ENCODE measurements at places on chromosomes 3 and 15. TPM values are rescaled to one million over a fixed set of nuclear protein-coding genes. Genes with fewer than 3 reads are reported as not detected.

- DNase-seq: no peak
Observed at GRCh38 chr15:59553879-59554735, 57.5 kb upstream of the GCNT3 start.

GRCh38 chr3:131007782-131008181, 18.8 kb downstream of the ASTE1 start:
- DNase-seq: no peak

DNA sequence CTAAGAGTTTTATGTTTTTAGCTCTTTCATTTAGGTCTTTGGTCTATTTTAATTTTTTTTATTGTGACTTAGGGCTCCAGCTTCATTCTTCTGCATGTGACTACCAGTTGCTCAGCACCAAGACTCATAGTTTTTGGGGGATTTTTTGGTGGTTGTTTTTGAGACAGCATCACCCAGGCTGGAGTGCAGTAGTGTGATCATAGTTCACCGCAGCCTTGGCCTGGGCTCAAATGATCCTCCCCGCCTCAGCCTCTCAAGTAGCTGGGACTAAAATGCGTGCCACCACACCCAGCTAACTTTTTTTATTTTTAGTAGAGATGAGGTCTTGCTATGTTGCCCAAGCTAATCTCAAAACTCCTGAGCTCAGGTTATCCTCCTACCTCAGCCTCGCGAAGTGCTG, 19.4 kb downstream of the CDV3 start:
- DNase-seq: no peak

DNA sequence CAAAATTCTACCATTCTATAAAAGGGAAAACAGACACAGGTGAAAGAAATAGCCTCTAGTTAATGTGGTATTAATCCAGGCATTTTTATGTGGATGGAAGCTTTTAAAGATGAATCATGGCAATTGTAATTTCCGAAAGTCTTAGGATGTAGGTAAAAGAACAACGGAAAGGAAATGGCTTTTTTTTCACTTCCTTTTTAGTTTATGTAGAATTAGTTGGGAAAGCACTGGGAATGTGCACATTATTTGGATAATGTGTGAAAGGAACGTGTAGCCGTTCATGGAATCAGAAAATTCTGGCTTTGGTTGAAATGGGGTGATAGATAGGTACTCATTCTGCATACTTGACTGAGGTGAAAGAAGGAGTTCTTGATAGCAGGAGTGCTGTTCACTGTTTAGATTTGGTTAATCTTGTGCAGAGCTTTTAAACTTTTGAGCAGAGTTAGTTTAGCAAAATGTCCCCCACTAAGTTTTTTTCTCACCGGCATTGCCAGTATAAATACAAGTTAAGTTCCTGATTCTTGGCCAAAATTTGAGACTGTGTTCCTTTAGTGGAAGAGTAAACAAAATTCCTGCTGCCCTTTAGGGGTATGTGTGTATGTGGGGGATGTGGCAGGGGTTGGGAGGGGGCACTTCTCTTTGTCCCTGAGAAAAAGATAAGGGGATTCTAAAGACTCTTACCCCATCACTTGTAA, 20.2 kb upstream of the UTS2B start:
- DNase-seq: no peak

DNA sequence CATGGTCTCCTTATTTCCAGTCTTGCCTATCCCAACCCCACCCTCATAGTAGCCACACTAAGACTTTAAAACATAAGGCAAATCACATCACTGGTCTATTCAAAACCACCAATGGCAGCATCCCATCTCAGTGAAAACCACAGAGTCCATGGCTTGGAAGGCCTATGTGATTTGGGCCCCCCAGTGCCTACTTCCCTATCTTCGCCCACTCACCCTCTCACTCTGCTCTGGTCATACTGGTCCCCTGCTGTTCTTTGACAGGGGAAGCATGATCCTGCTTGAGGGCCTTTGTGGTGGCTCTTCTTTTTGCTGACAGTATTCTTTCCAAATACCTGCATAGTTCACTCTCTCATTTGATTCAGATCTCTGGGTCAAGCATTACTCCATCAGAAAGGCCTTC, 3.3 kb downstream of the GTF2A2 start:
- DNase-seq: no peak

GRCh38 chr3:48715174-48715800, 1.7 kb downstream of the IP6K2 start:
- peak; percentile 17 for DNase-seq

GRCh38 chr3:45579251-45579650, 15.3 kb upstream of the LIMD1 start:
- no peak for DNase-seq

DNA sequence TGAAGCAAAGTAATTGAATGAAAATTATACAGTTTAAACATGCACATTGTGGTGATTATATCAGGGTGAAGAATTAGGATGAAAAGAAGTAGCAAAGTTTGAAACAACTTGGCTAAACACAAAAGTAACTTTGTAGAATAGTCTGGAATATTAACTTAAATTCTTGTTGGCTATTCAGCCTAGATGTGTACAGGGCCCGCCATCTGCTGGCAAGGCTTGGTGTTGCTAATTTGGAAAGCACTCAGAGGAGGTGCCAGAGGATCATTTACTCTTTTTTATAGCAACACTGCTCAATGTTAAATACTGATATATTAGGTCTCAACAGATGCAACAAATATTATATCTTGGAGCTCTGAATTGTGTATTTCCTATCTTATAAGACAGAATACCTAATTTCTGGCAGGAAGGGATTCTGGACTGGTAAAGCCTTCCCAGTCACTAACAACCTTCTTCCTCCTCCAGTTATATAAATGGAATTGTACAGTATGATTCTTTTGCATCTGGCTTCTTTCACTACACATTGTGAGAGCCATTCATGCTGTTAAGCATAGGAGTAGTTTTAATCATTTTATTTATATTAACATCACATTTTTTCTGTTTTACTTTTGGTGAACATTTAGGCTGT, 36.1 kb downstream of the TTC23 start:
- DNase-seq: peak; percentile 27

- no peak for DNase-seq
Observed at GRCh38 chr3:176741664-176742047, 455.6 kb downstream of the TBL1XR1 start.

- DNase-seq: no peak
Observed at GRCh38 chr3:57464801-57465200, 79.3 kb downstream of the DNAH12 start.

GRCh38 chr15:32763295-32763694, 45.5 kb downstream of the GREM1 start:
- no peak for DNase-seq

- DNase-seq: no peak
Observed at GRCh38 chr3:198081421-198081844, 121.4 kb downstream of the LMLN start.

DNA sequence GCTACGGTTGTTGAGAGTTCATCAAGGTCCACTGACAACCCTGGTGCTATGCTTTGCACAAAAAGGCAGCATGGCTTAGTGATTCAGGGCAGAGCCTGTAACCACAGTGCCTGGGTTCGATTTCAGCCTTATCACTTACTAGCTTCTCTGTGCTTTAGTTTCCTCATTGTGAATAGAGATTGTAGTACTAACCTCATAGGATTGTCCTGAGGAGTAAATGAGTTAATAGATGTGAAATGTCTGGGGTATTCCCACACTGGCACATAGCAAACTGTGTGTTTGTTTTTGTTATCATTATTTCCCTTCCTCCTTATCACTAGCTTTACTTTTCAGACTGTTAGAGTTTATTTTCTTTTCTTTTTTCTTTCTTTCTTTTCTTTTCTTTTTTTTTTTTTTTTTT, 16.3 kb downstream of the CRTAP start:
- no peak for DNase-seq

DNA sequence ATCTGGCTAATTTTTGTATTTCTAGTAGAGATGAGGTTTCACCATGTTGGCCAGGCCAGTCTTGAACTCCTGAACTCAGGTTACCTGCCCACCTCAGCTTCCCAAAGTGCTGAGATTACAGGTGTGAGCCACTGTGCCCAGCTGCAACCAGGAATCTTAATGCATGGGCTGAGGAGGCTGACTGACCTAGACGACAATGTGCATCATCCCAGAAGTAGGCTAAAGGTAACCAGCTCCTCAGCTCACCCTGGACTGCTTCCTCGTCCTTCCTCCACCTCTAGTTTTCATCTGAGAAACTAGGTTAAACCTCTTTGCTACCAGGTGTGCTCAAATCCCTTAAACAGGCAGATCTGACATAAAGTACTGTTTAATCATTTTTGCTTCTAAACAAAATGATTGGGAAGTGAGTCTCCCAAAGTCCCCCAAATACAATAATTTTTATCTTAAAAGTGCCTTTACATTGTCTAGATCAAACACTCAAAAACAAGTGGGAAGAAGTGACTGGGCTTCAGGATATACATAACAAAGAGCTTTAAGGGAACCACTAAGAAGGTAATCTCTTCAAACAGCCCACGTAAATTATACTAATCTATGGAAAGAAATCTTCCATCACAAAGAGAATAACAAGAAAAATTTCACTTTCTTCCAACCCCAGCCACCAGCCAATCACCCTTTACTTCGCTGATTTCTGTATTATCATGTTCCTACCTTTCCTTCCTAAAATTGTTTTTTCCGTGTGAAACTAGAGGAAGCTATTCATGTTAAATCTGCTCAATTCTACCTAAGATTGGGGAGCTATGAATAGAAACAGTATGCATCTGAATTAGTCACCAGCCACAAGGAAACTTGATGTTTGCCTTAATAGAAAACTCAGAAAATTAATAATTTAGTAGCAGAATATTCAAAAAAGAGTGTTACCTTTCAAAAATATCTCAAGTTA, 34.7 kb downstream of the IGF2BP2 start:
- DNase-seq: no peak

GRCh38 chr3:99895703-99896441, 78.2 kb downstream of the CMSS1 start:
- DNase-seq: no peak

- DNase-seq: no peak
Observed at GRCh38 chr15:71957026-71957425, 146.7 kb downstream of the NR2E3 start.

- DNase-seq: no peak
Observed at GRCh38 chr15:89409184-89410038, 74.8 kb upstream of the POLG start.

DNA sequence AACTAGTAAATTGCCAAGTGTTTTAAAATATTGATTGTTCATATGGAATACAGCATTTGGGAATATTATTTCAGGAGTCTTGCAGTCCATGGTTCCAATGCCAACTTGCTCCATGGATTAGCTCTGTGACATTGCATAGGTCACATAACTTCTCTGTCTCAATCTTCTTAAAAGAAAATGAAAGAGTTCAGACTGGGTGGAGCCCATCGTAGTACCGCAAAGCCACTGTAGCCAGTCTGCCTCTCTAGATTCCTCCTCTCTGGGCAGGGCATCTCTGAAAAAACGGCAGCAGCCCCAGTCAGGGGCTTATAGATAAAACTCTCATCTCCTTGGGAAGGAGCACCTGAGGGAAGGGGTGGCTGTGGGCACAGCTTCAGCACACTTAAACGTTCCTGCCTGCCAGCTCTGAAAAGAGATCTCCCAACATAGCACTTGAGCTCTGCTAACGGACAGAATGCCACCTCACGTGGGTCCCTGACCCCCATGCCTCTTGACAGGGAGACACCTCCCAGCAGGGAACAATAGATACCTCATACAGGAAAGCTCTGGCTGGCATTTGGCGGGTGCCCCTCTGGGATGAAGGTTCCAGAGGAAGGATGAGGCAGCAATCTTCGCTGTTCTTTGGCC, 168.8 kb upstream of the CNTN4 start:
- no peak for DNase-seq

- peak; percentile 7 for DNase-seq
Observed at GRCh38 chr3:187783098-187783497, 37.8 kb upstream of the BCL6 start.

DNA sequence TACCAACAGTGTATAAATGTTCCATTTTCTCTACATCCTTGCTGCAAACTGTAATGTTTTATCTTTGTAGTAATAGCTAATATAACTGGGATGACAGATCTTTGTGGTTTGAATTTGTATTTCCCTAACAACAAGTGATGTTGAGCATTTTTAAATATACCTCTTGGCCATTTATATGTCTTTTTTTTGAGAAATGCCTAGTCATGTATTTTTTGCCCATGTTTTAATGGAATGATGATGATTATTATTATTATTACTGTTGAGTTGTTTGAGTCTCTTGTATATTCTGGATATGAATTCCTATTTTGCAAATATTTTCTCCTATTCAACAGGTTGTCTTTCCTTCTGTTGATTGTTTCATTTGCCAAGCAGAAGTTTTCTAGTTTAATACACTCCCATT, 654.9 kb downstream of the ZPLD1 start:
- DNase-seq: no peak

The B3GALNT1 gene
- total RNA-seq: 133 TPM

The CD47 gene
- total RNA-seq: 352 TPM

The SLC15A2 gene
- total RNA-seq: 10.0 TPM

The MTMR10 gene
- total RNA-seq: 13.4 TPM

The GOLGA6L9 gene
- total RNA-seq: 5.3 TPM

The MAP1A gene
- total RNA-seq: 35.7 TPM

The LARP6 gene
- total RNA-seq: 21.5 TPM

The EAF2 gene
- 5.3 TPM for total RNA-seq
